ENCODE measurements at places on chromosomes 16 and 17.

- no peak for DNase-seq
These were observed 30.5 kb downstream of the BAIAP2 start for GRCh38 chr17:81065500-81065899.

DNA sequence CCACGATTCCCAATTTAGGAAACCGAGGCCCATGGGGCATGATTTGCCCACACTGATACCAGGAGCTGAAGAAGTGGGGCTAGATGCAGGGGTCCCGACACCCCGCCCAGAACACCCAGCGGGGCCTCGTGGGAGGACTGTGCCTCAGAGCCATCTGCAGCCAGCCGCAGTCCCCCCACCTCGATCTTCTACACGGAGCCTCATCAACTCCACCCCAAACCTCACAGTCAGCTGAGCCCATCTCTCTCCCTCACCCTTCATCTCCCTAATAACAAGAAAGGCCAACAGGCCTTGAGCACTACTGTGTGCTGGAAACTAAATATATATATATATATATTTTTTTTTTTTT lies 4.2 kb downstream of the ITGAE start:
- DNase-seq: no peak

GRCh38 chr16:11126399-11127054 lies 129.5 kb downstream of the SOCS1 start:
- no peak for DNase-seq

- DNase-seq: no peak
These were observed 236.7 kb downstream of the RBFOX3 start for GRCh38 chr17:79374087-79374689.

DNA sequence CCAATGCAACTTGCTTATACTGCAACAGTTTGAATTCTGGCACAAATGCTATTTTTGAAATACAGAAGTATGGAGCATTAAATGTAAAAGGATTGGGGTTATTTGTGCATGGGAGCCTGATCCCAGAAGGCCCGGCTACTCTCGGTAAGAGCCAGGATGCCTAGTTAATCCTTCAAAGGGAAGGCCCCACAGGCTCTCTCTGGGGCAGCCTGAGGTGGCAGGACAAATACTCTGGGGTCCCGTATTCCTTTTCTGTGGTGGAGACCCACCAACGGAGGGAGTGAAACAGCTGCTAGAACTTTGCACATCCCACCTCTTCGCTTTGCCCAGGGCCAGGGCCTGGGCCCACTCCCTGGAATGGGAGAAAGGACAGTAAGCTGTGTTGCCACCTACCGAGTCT lies 30.4 kb downstream of the ERN1 start:
- DNase-seq: no peak

GRCh38 chr16:10938321-10938720 lies 3.9 kb downstream of the DEXI start:
- no peak for DNase-seq

GRCh38 chr17:66865151-66865550 lies 30.2 kb downstream of the CACNG5 start:
- DNase-seq: no peak

DNA sequence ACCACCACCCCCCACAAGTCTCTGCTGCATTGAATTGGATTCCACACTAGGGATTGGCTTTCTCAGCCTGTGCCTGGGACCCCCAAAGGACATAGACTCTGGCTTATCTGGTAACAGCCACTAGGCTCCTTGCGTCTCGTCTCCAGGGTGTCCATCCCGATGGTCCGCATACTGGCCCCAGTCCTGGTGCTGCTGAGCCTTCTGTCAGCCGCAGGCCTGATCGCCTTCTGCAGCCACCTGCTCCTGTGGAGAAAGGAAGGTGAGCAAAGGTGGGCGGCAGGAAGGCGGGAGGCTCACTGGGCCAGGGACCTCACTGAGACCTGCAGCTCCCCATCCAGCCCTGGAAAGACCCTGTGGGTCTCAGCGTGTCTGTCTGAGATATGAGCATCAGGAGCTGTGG lies 8.1 kb downstream of the CD300LG start:
- no peak for DNase-seq

DNA sequence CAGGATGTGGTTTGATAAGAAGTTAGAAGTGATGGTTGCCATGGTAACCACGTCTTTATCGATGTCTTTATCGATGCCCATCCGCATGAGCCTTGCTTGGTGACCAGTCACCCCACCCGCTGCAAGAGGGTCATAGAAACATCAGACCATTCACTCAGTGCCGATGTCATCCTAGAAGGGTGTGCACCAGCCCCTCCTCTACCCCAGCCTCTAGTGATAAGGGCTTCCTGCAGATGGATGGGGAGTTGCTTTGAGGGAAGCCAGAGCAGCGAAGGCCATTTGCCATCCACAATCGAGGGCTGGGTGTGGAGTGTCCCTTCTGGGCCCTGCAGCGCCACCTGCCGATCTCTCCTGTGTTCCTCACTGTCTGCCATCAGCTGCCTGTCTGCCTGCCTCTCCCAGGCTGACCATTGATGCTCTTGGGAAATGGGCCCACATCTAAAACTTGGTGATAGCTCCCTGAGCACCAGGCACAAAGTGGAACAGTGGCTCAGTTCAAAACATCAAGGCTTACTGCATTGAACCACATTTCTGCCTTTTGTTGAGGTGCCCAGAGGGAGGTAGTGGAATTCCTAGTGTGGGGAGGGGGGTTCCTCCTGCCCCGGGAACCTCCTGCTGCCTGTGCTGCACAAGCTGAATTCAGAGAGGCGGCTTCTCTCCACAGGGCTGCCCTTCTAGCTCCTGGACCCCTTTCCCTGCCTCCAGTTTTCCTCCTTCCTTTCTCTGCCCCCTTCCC lies 8.9 kb downstream of the CALB2 start:
- peak; percentile 58 for DNase-seq

Data from MCF 10A (cell line).